ENCODE measurements at places on chromosomes 7 and 10. TPM values are rescaled to one million over a fixed set of nuclear protein-coding genes. Genes with fewer than 3 reads are reported as not detected.

KLF14 gene
- not detected for total RNA-seq

CCDC172 gene
- not detected for total RNA-seq

GSDME gene
- 8.6 TPM for total RNA-seq

EPO gene
- total RNA-seq = not detected

GRCh38 chr7:3956949-3957348 is 655.9 kb downstream of the SDK1 start:
- no peak for DNase-seq

GRCh38 chr10:130393342-130393741 is 257.2 kb downstream of the GLRX3 start:
- DNase-seq = no peak

CABCOCO1 gene
- total RNA-seq = not detected

- no peak for DNase-seq
Measured at GRCh38 chr7:122311734-122312450, 7.3 kb upstream of the FEZF1 start.

CFAP58 gene
- total RNA-seq = 2.4 TPM

DNA sequence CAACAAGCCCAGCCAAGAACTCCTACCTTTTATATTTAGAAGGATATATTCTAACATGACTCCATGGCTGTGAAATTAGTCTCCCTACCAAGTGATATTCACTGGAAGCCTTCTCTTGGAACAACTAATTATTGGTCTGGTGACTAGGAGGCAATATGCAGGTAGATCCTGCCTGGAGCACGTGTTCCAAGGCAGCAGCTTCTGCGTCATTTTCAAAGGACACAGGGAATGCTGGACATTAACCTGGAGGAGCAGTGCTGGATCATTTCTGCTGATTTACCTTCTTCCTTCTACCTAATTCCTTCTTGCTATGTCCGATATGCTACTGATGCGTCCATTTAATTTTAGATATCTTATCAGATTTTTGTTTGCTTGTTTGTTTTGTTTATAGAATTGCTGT is 5.6 kb downstream of the AKR1D1 start:
- no peak for DNase-seq

COL1A2 gene
- 258 TPM for total RNA-seq

GRCh38 chr10:3206511-3207157 is 34.1 kb upstream of the PITRM1 start:
- DNase-seq = no peak

SPOCK2 gene
- 9.8 TPM for total RNA-seq

USP6NL gene
- total RNA-seq = 7.9 TPM

- peak; percentile 88 for DNase-seq
Measured at GRCh38 chr7:47571331-47572093, 10.4 kb downstream of the TNS3 start.

MICU1 gene
- 41.0 TPM for total RNA-seq

DNA sequence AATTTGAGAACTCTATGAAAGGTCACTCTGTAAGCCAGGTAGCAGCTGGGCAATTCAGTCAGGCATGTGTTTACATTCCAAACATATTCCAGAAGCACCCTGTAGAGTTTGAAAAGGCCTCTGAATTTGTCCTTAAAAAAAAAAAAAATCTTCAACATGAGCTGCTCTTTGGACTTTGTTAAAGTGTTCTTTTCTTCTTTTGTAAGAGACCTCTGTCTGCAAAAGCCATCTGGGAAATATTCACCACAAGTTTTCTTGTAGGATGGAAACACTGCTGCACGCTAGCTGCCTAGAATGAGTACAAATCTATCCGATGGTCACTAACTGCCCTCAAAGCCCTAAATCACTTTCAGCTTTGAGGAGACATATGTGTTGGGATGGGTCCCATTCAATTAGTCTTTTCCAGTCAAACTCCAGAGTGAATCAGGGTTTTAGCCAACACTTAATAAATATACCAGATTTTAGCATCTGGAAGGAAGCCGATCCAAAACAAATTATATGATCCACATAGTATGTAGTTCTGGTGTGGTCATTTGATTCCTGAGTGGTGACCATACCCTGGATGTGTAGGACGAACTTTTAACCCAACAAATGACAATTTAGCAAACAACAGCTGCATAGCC is 85.9 kb downstream of the CD36 start:
- no peak for DNase-seq

- DNase-seq = no peak
Measured at GRCh38 chr10:131573707-131574106, 262.2 kb upstream of the TCERG1L start.

DNA sequence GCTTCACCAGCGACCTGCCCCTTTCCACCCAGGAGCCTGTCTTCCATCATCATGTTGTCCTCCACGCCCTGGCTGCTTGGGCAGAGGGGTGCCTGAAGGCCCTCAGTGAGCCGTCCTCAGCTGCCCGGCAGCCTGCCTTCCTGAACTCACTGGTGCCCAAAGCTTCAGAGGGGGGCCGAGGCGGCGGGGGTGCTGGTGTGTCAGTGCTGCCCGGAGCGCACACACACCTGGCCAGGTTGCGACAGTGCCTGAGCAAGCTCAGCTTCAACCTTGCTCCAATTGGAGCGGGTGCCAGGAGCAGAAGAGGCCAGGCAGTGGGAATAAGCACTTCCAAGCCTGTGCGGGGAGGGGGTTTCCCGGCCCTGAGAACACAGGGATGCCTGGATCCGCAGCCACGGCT is 566.3 kb downstream of the INHBA start:
- DNase-seq = no peak

DNA sequence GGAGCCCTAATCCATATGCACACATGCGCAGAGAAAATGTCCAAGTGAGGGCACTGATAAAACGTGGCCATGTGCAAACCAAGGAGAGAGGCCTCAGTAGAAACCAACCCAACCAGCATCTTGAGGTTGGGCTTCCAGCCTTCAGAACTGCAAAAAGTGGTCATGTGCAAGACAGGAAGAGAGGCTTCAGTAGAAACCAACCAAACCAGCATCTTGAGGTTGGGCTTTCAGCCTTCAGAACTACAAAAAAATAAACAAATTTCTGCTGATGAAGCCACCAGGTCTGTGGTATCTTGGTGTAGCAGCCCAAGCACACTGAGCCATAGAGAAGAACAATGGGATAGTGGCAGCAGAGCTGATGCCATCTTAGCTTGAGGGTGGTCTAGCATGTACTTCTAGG is 371.5 kb downstream of the CALN1 start:
- no peak for DNase-seq

DNA sequence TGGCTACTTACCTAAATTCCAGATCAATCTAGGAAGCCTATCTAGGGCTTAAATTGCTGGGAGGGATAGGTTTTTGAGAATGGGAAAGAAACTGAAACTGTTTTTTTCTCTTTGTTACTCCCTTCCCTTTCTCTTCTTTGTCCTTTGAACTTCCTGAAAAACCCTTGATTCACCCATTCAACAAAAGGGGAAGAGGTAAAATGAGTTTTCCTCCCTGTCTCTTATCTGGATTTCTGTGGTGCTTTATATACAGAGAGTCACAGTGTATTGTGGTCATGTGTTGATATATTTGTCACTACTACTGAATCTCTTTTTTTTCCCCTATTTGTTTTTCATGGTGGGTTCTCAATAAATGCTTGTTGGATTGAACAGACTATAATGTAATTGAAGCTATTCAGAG is 19.8 kb upstream of the NUP205 start:
- DNase-seq = no peak

DNA sequence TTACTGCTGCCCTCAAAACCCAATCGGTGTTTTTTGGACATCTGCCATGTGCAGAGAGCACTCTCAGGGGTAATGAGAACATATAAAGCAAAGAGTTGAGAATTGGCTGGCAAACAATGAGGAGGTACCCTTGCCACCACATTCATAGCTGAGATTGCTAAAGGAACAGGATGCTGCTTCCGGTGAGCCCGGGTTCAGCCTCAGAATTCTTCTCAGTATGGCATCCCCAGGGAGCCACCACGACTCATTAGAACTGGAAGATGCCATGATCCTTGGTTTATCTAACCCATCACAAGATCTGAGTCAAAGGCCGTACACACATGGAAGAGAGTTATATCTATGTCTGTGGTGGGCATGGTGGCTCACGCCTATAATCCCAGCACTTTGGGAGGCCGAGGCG is 174.4 kb downstream of the ARID5B start:
- no peak for DNase-seq

DNA sequence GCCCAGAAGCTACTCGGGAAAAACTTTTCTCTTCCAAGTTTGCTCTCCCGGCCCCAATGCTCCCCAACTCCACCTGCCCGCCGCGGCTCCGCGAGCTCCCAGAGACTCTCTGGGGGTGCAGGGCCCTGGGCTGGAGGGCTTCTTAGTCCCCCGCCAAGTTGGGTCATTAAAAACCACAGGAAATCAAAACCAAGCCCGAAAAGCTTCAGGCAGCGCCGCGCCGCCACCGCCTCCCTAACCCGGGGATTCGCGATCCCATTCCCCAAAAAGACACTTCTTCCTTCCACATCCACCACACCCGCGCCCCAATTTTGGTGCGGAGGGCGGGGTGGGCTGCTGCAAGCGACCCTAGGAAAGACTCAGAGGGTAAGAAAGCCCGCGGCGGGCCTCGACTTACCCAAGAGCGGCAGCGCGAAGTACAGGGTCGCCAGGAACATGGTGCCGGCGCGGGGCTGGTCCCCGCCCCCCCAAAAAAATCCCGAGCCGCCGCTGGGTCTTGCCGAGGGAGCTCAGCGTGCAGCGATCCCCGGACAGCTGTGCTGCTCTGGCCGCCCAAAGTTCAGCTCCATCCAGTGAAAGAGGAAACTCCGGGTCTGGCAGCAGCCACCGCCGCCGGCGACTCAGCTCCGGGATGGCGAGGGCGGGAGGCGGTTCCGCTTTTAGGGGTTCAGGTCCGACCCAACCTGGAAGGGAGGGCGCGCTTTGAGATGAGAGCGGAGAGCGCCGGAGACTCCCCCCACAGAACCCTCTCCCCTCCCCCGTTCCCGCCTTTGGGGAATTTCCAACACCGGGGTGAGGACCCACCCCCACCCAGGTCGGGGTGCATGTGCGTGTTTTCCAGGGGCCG is 1.2 kb downstream of the GFRA1 start:
- peak; percentile 42 for DNase-seq

DNA sequence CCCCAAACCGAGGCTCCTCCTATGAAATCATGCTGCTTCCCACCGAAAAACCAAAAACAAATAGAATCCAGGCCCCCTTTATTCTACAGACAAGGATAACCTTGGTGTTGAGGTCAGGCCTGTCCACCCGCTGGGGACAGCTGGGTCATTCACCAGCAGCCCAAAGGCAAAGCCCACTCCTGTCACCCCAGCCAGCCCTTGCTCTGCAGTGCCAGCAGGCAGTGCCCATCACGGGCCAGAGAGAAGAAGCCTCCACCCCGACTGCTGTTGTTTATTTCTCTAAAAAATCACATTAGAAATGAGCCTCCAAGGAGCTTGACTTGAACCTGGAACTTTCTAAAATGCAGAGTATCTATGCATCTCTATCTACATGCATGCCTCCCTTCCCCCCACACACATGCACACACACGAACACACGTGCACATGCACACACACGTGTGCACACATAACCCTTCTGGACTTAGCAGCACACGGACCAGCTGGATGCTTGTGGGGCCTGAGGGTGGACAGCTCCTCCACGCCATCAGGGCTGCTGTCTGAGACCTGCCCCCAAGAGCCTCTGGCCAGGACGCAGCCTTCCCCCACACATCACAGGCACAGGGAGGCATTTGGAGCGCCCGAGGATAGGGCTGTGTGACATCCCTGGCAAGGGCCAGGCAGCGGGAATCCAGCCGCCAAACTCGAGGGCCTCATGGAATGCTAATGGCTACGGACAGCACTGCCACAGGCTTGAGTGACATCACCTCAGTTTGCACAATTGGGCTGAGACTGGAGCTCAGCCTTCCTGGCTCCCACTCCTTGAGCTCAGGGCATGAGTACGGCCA is 22.8 kb downstream of the PRKAG2 start:
- peak; percentile 54 for DNase-seq

CDHR3 gene
- 1.9 TPM for total RNA-seq

DNA sequence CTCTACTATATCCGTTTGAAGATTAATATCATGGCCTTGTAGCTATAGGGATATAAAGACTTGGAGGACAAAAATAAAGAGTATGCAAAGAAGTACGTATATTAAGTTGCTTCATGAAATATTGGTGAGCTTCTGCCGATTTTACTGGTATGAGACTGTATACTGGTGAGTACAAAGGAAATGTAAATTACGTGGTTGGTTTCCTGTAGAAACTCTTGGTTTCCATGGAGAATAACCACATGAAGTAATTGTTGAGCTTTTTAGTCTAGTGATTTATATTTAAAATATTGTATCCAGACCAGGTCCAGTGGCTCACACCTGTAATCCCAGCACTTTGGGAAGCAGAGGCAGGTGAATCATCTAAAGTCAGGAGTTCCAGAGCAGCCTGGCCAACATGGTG is 32.2 kb upstream of the GLI3 start:
- DNase-seq = no peak

- no peak for DNase-seq
Measured at GRCh38 chr10:1369665-1370064, 313.5 kb downstream of the WDR37 start.

GIMAP5 gene
- 25.6 TPM for total RNA-seq

GRCh38 chr7:39919646-39920045 is 30.4 kb upstream of the CDK13 start:
- DNase-seq = no peak

LAMB1 gene
- 123 TPM for total RNA-seq

ASAH2B gene
- total RNA-seq = 4.1 TPM

C10orf62 gene
- total RNA-seq = not detected

DNA sequence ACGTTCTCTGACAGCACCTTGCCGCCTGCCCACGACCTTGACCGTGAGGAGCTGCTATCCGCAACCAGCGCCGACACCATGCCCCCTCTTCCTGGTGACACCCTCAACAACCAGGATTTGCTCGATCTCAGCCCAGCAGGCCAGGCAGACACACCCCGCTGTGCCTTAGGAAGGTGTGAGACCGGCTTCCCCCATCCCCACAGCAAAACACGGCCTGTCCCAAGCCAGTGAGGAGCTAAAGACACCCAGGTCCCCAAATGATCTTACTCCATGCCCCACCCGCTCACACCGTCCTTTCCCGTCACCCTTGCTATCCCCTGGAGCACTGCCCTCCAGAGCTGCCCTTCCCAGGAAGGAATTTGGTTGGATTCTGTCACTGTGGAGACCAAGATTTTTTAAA is 21.3 kb upstream of the TTYH3 start:
- no peak for DNase-seq

DNA sequence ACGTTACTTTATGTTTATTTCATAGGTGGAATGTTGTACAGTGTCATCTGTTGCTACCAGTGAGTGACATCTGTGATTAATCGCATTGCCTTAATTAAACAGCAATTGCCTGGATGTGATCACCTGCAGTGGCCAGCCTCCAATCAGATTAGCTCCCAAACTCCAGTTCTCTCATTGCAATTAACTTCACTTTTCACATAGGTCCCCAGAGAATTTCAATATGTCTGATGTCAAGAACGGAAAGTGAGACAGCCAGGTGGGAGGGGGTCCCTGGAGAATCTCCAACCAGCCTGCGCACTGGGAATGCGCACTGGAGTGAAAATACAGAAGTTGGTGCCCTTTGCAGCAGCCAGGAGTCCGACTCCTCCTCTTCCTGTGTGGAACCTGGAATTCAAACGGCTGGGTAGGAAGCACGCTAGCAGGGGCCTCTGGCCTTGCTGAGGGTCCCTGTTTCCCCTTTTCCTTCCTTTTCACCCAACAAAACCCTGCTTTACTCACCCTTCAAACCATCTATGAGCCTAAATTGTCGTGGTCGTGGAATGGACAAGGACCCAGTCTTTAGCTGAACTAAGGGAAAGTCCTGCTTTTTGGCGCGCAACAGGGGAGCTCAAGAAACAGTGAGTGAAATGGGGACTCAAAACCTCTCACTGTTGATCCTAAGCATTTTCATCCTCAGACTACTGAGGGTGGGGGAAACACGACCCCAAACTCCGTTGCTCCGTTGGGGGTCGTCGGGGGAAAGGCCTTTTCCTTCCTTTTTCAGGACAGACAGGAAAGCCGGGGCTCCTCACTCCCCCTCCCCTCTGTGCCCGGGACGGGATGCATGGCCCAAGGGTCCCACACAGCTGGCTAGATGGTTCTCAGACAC is 1355.5 kb upstream of the LRRTM3 start:
- peak; percentile 24 for DNase-seq
